ENCODE measurements at places on chromosomes 7 and 10. TPM values are rescaled to one million over a fixed set of nuclear protein-coding genes. Genes with fewer than 3 reads are reported as not detected.

The GHITM gene
- total RNA-seq: 128 TPM

DNA sequence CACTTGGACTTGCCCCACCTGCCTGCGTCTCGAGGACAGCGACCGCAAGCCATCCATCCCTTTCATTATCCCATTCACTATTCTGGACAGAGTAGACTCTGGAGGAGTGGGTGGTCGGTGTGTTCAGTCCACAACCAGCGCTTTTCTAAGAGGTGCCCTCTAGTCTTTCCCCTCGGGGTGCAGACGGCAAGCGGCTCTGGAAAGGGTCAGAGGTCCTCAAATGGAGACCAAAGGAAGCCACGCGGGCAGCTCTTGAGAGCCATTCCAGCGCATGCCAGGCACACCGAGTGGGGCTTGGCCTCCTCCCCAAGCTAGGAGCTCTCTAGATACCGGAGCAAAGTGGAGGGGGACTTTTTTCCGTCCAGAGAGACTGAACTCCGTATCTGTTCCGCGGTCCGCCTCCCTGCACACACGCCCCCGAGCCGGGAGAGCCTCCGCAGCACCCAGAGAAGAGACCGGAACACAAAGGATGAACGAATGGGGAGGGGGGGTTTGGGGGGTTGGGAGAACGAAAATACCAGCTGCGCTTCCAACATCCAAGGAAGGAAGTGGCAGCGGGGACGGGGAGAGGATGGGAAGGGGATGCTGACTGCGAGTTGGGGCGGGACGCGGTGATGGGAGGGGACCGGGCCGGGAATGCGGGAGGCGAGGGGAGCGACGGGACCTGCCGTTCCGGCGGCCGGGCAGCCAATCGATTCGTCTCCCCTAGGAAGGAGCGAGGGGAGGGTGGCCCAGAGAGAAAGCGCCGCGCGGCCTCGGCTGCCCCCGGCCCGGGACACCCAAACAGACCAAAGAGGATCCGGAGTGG, 515 bp downstream of the GSDME start:
- peak; percentile 53 for DNase-seq

- no peak for DNase-seq
Observed at GRCh38 chr10:79443338-79444198, 1.9 kb downstream of the ZCCHC24 start.

The FXYD4 gene
- total RNA-seq: not detected

The CUZD1 gene
- 0.17 TPM for total RNA-seq

DNA sequence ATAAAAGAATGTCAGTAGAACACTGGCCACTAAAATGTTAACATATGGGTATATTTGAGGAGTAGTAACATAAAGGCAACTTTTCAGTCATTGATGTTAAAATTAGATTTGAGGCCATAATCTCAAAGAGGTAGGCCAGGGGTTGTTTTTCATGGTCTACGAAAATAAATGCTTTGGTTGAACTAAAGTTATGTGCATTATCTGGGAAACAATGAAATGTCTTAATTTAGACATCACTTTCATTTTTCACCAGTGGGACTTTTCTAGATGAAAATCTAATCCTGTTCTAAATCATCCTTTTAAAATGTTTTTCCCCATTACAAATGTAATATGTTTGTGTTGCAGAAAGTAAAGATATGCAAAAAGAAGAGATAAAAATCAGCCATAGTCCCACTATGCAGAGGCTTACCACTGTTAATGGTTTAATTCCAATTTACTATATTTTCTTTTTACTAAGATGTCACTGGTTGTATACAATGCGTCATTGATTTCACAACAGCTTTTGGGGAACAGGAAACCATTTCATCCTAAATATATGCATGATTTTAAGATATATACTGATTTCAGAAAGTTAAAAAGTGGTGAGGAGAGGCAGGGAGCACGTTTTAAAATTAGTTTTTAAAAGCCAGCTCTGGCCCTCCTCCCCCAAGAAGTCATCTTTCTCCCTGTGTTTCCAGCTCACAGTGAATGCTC, 64.3 kb downstream of the ARID5B start:
- DNase-seq: no peak

DNA sequence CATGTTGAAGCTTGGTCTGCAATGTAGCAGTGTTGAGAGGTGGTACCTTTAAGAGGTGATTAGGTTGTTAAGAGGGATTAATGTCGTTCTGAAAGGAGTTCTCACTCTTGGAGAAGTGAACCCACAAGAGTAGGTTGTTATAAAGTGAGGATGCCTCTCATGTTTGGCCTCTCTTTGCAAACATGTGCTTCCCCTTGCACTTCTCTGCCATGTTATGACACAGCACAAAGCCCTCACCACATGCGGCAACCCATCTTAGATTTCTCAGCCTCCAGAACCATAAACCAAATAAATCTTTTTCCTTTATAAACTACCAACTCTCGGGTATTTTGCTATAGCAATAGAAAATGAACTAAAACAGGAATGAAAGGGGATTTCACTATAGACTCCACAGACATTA, 66.3 kb downstream of the KMT2C start:
- DNase-seq: no peak

- peak; percentile 8 for DNase-seq
Observed at GRCh38 chr7:76225379-76225778, 23.7 kb downstream of the SRRM3 start.

GRCh38 chr10:85557077-85557476, 809.5 kb downstream of the GRID1 start:
- no peak for DNase-seq

GRCh38 chr7:143239813-143240212, 18.0 kb downstream of the TAS2R40 start:
- DNase-seq: no peak

The ANKRD2 gene
- total RNA-seq: 0.36 TPM

GRCh38 chr7:33356336-33356735, 227.0 kb downstream of the BBS9 start:
- no peak for DNase-seq

The LANCL2 gene
- 35.9 TPM for total RNA-seq
